ENCODE measurements at places on chromosomes 12 and 14.

DNA sequence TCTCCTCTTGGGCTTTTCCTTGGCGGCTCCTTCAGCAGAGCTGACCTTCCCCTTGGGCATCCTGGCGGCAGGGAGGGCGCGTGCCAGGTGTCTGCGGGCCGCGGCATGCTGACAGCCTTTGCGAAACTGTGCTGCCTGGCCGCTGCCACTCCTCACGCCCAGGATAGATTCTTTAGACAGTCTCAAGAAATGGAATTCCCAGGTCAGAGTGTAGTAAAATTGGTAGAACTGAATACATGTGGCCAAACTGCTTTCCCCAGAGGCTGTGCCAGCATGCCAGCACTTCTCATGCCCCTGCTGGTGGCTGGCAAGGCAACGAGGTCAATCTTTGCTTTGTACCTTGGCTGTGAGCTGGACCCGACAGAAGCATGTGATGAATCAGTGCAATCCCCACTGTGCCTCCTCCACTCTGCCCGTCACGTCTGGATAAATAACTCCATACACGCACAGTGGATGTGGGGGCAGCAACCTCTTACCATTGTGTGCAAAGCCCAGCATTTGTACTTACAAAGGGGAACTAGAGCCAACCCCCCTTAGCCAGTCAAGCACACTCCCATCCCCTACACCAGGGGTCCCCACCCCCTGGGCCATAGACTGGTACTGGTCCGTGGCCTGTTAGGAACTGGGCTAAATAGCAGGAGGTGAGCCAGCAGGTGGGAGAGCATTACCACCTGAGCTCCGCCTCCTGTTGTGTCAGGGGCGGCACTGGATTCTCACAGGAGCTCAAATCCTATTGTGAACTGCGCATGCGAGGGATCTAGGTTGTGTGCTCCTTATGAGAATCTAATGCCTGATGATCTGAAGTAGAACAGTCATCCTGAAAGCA, 90.9 kb downstream of the ACTN1 start:
- peak; percentile 51 for DNase-seq

DNA sequence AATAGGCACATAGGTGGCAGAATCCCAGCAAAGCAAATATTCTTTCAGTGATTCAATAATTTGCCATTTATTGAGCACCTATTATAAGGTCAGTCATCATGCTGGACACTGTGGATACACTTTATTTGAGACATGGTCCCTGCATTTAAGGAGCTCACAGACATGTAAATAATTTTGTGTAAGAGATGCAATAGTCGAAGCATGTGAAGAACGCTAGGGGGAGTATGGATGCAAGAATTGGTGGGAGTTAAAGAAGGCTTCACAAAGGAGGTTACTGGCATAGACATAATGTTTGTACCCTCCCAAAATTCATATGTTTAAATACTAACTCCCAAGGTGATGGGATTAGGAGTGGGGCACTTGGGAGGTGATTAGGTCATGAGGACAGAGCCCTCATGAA, 260.6 kb upstream of the GARIN6 start:
- no peak for DNase-seq

GRCh38 chr14:85934123-85934885, 404.4 kb downstream of the FLRT2 start:
- DNase-seq, result no peak

DNA sequence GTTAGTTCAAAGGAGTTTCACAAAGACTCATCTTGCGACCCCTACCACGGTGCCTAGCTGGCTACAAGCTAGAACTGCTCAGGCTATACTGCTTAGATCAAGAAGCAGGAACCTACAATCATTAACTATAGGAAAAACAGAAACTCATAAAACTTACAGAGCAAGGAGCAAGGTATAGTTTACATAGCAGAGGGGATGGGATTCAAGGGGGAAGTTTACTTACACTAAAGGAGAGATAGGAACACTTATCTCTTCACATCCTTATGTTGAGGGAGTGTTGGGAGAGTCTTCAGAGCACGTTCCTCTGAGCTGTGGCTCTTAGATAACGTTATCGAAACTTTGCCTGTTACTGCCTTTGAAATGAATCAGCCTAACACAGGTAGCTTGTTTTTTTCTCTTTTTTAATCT, 58.1 kb downstream of the FSCB start:
- no peak for DNase-seq

- no peak for DNase-seq
These were observed 29.5 kb downstream of the DDX51 start for GRCh38 chr12:132114667-132115066.

- no peak for DNase-seq
These were observed 83.7 kb downstream of the SSPN start for GRCh38 chr12:26279091-26279490.

DNA sequence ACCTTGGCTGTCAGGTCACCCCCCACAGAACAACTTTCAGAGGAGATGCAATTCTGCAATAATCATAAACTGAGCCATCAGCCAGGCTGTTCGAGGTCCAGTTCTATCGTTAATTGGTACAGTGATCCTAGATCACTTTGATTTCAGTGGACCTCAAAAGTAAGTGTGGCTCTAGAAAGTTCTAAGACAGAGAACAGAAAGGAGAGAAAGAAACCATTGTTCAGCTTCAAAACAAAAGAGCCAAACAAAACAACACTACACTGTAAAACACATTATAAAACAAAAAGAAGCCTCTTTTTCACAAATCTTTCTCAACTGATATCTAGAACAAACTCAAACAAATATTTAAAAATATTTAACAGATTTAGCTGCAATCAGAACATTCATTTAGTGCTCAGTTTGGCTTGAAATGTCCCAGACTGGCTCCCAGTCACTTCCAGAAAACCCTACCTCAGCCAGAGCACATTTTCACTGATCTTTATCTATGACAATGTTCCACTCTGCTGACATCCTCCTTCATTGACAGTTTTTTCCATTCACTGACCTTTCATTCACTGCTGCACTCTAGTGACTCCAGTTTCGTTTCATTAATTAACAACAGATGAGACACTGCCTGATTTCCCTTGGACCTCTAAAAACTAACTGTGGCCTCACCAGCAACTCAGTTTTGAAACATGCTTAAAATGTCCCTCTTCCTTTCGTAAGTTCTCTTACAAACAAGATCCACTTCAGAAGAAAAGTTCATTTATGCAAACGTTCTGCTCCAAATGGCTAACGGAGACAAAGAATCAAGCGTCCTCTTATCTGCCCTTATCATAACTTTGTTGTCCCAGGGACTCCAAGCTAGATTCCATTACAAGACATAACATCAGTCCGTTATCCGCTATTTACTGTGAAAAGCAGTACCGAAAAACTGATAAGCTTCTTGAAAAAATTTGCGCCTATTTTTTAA, 56.8 kb downstream of the DUSP16 start:
- DNase-seq, result no peak

DNA sequence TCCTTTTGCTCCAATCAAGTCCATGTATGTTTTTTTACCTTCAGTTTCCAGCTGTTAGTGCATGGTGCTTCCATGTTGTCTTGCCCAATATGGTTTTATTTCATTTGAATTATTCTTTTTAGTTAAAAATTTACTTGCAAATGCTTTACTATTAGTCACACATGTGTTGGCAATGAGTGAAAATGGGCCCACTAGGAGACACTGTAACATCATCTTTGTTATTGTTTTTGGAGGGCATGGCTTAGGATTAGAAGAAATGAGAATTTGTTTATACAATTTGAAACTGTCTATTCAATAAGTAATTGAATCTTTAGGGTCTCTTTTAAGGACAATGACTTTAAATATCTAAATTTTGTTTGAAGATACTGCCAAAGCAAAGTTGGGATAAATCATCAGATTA, 133.7 kb downstream of the BRMS1L start:
- DNase-seq, result no peak

GRCh38 chr14:94646481-94646880, 34.3 kb downstream of the SERPINA3 start:
- DNase-seq, result no peak

- DNase-seq, result no peak
These were observed 80.1 kb downstream of the CEP83 start for GRCh38 chr12:94379479-94380113.

GRCh38 chr12:29405561-29405960, 24.6 kb upstream of the ERGIC2 start:
- no peak for DNase-seq

DNA sequence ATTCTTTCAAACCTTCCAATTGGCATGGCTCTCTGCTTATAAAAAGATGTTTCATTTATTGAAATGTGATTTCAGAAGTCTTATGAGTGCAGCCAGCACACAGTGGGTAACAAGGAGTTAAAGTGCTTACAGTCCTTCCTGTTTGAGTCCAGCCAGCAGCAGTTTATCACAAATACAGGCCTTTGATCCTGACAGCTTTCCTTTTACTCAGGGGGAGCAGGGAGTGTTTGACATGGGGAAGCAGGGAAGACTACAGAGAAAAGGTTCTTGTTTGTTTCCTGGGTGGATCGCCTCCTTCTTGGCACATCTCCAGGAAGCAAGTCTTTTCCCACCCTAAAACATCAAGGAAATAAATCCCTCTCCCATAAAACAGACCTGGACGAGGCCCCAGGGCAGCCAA, 216.1 kb downstream of the MSRB3 start:
- no peak for DNase-seq

GRCh38 chr12:102023343-102023930, 38.4 kb downstream of the WASHC3 start:
- DNase-seq, result no peak

DNA sequence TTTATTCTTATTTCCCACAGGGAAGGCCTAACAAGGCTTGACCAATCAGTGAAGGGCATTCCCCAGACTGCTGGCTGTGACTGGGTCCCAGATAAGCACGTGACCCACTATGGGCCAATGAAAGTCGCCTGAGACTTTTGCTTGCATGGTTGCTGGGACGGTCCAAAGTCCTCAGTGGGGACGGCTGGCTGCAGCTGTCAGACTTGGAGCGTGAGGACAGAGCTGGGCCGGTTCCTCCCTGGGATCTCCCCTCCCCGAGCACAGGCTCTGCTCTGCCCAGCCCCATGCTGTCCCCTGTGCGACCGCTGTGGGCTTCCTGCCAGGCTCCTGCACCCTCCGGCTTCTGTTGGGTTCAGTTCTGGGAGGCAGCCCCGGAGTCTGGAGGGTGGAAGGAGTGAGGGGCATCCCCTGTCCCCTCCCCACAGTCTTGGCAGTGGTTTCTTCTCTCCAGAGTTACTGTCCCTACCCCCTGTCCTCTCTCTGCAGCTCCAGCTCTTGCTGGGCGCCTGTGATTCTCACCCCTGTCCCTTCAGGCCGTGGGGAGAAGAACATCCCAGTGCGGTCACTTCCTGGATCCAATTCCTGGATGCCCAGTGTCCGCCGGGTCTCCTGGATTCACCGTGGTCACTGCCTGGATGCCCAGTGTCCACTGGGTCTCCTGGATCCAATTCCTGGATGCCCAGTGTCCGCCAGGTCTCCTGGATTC, 50.1 kb downstream of the GALNT9 start:
- no peak for DNase-seq

- DNase-seq, result no peak
These were observed 32.0 kb downstream of the TC2N start for GRCh38 chr14:91835197-91835919.

DNA sequence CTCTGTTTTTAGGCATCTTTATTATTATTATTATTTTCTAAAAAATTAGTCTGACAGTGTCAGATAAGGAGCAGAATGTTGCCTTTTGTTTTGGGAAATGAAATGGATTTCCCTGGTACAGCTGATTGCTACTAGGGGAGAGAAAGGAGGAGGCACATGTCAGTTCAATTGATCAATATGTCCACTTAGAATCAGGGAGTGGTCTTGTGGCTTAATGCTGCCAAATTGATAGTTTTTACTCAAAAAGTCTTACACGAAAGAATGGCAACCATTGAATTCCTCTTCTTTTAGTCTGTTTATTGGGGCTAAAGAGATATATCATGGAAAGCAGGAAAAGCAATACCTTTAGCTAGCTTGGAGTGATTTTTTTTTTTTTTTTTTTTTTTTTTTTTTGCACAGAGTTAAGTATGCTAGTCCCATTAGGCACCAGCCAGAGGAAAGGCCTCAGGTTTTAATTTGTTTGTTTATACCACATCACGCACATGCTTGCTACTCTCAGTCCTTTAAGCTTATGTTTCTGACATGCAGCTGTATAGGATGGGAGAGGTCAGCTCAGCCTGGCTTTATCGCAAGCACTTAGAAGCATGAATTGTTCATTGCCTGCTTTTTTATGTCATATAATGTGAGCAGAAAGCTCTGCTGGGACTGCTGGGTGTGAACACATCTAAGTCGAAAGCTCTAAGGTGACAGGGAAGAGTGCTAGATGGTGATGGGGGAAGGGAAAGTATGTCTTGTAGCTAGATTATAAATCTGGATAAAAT, 1.4 kb downstream of the AKAP6 start:
- DNase-seq, result no peak

GRCh38 chr12:126572170-126572569, 1506.9 kb downstream of the AACS start:
- no peak for DNase-seq

- no peak for DNase-seq
These were observed 113.9 kb downstream of the PHLDA1 start for GRCh38 chr12:75917715-75918114.

DNA sequence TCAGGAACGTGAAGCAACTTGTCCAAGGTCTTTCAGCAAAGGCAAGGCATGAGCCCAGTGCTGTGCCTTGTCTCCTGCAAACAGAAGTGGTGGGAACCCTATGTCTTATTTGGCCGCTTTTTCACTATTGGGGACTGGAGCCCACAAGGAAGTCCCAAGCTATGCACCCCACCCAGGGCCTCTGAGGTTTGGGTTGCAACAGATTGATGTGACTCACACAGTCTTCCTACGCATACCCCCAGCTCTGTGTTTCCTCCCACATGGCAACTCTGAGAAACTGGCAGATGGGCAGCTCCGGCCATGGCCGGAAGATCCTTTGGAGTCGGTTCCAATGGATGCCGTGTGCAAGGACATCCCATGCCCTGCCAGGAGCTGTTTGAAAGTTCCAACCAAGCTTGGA, 28.3 kb upstream of the CMKLR1 start:
- DNase-seq, result no peak

- DNase-seq, result no peak
These were observed 6.9 kb upstream of the NUDT14 start for GRCh38 chr14:105187935-105188524.

DNA sequence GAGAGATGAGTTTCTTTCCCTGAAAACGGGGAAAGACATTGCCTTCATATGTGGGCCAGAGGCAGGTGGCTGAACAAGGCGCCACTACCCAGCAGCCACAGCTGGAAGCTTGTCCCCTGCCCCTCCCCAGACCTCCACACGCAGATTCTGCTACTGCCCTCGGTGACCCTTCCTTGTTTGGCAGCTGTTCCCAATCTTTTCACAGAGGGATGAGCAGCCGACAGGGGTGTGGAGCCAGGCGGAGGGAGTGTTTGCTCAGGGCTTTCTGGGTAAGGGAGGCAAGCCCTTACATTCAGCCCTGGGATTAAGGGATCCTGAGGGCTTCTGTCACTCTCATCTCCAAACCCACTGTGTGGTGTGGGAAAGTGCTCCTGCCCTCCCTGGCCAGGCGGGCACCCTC, 4.5 kb upstream of the KRT4 start:
- DNase-seq, result no peak
